ENCODE measurements at places on chromosomes 5 and 9.
A peak's percentile ranks its signal among the peaks of the same experiment; 100 is the strongest.

DNA sequence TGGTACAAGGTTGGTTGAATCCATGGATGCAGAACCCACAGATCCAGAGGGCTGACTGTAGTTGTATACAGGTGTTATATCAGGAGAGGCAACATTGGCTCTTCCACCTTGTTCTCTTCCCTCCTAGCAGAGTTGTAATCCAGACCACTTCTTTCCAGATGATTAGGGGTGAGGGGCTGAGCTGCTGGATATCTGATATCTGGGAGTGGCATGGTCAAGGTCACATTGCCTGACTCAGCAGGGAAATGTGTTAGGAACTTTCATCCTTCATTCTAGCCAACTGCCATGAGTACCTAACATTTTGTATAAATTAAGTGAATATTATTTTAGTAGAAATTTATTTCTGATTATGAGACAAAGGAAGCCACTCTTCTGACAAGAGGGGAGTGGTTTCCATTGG is 7.3 kb downstream of the DAPK1 start:
- no peak for DNase-seq

- DNase-seq, result no peak
Observed at GRCh38 chr5:89372176-89372575, 489.2 kb upstream of the MEF2C start.

DNA sequence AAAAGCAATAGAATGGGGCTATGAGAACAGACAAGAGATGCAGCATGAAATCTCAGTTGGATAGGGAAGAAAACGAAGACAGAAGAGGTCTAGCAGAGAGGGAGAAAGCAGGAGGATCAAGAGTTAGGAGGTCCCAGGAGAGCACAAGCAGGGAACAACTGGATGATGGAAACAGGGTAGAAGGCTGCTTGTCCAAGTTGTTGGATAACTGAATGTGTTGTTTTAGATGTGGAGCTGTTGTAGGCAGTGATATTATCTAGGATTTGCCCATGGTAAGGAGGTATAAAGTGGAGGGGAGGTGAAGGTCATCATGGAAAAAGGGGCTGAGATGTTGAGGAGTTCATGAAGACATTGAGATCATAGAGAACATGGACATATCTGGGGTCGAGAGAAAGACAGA is 12.4 kb upstream of the RHOBTB3 start:
- no peak for DNase-seq

DNA sequence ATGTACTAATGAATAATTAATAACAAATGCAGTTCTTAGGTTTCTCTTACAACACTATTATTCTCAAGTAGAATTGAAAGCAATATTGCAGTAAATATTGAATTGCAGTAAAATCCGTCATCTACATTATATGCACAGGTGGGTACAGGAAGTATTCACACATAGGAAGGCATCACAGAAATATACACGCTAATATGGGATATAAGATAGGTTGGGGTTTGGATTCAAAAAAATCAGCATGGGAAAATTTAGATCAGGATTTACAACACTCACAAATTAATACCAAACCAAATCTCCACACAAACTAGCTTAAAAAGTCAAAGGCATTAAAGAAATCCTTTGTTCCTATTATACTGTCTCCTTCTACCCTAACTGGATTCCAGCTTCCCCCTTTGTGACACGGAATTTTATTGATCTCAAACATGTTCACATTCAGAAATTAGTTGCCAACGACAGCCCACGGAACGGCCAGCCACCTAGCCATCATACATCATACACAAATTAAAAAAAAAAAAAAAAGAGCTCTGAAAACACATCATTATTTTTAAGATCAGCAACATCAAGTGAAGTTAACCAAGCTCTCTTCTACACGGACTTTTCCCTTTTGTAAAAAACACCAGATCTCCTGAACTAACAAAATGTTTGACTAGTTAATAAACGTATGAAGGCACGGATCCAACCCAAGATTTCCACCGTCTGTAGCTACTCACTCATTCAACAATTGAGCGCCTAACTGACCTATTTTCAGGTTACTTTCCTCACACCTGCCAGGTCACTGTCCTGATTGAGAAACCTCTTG is 2.2 kb downstream of the NR6A1 start:
- no peak for DNase-seq

GRCh38 chr5:103464835-103465484 is 97.6 kb downstream of the NUDT12 start:
- no peak for DNase-seq

DNA sequence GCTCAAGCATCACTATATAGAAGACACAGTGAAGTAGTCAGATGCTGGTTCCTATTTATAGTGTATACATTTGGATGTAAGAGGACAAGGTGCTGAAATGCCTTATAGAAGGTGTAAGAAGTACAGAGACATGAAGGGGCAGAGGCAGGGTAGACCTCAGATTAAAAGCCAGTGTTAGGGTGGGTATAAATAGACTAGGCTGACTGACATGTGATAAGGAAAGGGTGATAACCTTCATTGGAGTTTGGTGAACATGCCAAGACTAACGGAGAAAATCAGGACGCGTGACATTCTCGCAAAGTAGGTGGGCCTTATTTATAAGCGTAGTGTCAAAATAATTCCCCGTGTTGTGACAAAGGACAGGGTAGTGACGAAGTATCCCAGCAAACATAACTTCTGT is 59.1 kb upstream of the HRH2 start:
- DNase-seq, result no peak

GRCh38 chr5:96721351-96721977 is 59.3 kb downstream of the CAST start:
- no peak for DNase-seq

GRCh38 chr9:127336086-127336485 is 60.9 kb upstream of the SLC2A8 start:
- no peak for DNase-seq

DNA sequence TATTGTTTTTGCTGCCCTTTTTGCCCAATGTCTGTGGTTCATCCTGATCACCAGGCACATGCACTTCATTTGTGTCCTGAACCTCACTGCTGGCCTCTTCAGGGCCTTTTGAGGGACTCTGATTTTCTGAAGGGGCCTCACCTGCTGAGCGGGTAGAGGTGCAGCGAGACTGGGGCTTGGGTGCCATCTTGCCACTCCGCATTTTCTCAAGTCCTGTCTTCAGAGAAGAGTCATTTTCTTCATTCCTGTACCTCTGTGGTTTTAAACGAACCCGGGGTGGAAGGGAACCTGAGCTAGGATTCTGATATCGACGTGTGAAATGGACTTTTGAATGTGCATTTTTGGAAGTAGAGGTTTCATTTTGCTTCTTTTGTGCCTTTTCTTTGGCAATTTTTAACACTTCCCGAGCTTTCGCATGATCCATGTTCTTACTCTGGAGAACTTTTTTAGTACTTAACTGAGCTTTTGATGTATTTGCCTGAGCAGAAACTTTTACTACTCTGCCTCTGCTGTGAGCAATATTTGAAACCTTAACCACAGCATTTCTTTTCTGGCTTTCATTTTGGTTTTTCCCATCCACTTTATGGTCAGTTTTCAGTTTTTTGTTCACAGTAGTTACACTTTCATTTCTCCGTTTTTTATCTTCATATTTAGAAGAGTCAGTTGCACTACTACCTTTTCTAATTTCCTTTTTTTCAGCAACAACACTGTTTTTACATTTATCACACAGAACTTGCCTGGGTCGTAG is 26.1 kb downstream of the PWWP2A start:
- DNase-seq, result no peak

- DNase-seq, result no peak
Observed at GRCh38 chr9:138067613-138068367, 190.2 kb downstream of the CACNA1B start.

DNA sequence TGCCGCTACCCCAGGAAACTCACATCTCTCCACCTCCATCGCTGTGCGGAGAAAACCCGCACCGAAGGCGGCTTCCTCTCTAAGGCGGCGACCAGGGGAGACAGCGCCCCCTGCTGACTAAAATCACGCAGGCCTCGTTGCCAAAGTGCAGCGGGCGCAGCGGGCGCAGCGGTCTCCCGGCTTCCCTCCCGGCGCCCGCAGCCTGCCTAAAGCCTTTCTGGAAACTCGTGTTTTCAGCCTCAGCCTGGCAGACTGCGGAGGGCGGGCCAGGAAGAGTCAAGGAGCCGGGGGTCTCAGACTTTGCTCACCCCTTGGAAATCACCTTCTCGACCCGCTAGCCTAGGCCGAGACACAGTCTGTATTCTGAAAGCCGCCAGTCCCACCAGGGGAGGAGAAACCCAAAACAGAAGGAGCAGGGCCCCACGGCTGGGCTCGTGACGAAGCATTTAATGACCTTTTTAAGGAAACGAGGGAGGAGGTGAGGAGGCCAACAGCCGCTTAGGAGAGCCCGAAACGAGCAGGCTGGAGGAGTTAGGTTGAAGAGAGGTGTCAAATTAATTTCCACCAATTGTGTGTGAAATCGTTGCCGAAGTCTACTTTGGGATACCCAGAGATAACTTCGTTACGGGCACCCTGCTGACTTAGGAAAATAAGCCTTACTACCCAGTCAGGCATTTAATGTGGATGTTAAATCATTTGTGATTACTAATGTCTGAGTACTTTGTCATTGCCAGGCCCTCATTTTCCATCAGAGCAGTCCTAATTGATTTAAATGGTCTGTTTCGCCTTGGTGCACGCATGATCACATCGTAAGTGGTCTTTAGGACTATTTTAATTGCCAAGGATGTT is 7.3 kb upstream of the FOXB2 start:
- peak; percentile 52 for DNase-seq

- DNase-seq, result no peak
Observed at GRCh38 chr5:56964173-56964572, 12.2 kb upstream of the MIER3 start.

- DNase-seq, result no peak
Observed at GRCh38 chr5:16455668-16456067, 9.9 kb downstream of the ZNF622 start.

GRCh38 chr5:168766426-168766700 is 187.2 kb upstream of the PANK3 start:
- no peak for DNase-seq

DNA sequence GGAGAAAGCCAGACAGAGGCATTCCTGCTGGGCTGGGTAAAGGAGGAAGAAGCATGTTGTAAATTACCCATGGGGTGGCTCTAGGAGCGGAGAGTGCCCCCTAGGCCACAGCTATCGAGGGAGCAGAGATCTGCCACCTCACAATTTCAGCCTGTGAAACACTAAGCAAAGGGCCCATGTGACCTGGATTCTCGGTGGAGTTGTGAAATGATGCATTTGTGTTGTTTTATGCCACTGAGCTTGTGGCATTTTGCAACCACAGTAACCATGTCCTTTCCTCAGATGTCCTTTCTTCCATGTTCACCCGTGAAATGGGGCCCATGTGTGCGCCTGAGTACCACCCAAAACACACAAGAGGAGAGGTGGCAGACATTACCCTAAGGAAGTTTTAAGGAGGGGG is 159.3 kb downstream of the SYK start:
- no peak for DNase-seq

- DNase-seq, result no peak
Observed at GRCh38 chr5:140239939-140240700, 62.8 kb downstream of the PFDN1 start.

DNA sequence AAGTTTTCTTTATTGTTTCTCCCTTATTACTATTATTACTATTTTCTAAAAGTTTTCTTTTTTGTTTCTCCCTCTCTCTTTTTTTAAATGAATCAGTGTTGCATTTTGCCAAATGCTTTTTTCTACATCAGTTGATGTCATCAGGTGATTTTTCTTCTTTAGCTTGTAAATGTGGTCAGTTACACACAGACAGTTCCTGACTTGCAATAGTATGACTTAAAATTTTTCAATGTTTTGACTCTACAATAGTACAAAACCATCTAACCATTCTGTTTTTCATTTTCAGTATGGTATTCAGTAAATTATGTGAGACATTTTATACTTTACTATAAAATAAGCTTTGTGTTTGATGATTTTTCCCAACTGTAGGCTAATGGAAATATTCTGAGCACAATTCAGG is 443.0 kb downstream of the GADD45G start:
- no peak for DNase-seq

DNA sequence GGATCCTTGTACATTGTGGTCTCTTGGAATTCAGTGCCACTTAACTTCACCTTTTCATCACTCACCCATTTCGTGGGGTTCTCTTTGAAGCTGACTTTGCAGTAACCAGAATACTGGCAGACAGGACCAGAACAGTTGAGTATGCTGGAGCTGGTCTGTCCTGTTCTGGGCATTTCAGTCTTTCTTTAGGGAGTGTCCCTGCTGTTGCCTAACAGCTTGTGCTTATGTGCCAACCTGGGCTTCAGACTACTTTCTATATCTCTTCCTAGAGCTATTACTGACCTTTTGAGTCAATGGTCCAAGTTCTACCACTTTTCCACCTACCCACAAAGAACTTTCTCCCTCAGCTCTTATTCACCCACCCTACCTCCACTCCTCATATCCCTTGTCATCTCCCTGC is 10.0 kb upstream of the INSL6 start:
- no peak for DNase-seq

DNA sequence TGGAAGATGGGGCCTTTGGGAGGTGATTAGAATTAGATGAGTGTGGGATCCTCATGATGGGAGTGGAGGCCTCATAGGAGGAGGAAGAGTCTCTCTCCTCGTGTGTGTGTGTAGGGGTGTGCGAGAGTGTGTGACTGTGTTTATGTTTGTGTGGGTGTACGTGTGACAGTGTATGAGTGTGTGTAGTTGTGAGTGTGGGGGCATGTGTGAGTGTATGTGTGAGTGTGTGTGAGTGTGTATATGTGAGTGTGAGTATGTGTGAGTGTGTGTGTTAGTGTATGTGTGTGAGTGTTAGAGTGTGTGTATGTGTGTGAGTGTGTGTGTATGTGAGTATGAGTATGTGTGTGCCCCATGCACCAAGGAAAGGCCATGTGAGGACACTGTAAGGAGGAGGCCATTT is 68.2 kb upstream of the SMIM15 start:
- DNase-seq, result no peak

- DNase-seq, result no peak
Observed at GRCh38 chr9:34179213-34180136, 632 bp downstream of the UBAP1 start.

GRCh38 chr5:34687269-34688011 is 31.3 kb downstream of the RAI14 start:
- no peak for DNase-seq

DNA sequence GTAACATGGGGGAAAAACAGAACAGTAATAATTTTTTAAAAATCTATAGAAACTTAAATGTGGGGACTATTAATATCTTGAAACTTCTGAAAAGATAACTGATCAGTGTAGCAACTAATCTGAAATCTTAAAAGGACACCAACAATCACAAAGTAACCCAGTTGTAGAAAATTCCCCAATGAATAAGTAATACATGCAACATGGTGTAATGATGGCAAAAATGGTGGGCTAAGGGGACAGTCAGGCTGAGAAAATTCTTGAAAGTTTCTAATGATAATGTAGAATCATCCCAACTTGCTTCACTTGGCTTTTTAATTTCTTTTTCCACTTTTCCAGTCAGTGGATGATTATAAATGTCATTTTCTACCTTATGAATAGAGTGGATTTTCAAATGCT is 5.4 kb downstream of the NFIL3 start:
- no peak for DNase-seq

Data from DMS153 (cell line).